Stimulated activated CD8-positive, alpha-beta memory T cell treated with anti-CD3 and anti-CD28 coated beads, Interleukin-7, amount 100 ng/mL, for 4 hours (primary cell): ENCODE measurements at places on chromosomes 2 and 18.

- DNase-seq: peak; percentile 59
Observed at GRCh38 chr2:144325086-144325485, 194.8 kb downstream of the ZEB2 start.

GRCh38 chr2:122389694-122390093 lies 634.2 kb downstream of the TSN start:
- no peak for DNase-seq

GRCh38 chr18:32420084-32420750 lies 50.5 kb downstream of the GAREM1 start:
- DNase-seq: no peak

- DNase-seq: no peak
Observed at GRCh38 chr2:43408407-43409160, 182.2 kb upstream of the ZFP36L2 start.

DNA sequence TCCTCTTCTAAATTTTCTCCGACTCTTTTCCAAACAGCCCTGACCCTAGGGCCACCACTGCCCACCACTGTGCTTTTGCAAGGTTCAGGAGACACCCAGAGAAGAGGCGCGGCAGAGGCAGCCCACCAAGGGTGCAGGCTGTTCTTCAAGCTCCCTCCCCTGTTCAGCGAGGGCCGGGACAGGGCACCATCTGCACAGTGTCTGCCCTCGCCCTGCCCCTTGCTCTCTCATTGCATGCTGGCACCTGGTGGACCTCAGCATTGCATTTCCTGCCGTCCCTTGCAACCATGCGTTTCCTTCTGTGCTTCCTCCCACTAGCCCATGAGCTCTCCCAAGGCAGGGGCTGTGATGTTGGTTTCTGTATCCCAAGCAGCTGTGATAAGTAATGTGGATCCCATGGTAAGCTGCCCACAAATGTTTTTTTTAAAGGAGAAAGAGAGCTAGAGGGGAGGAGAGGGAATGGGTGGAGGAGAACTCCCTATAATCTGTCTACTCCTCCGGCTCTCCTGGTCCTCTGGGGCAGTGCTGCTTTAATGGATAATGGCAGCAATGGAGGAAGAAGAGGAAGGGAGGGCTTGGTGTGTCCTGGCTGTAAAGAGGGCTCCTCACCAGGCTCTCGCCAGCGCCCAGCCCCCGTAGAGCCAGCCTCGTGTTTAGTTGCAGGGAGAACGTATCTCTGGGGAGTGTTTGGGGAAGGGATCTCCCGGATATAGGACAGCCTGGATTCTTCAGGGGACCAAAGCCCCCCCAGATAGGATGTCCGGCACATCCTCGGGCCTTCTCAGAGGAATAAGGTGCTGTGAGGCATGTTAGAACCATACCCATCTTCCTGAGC lies 15.6 kb upstream of the YWHAQ start:
- no peak for DNase-seq

DNA sequence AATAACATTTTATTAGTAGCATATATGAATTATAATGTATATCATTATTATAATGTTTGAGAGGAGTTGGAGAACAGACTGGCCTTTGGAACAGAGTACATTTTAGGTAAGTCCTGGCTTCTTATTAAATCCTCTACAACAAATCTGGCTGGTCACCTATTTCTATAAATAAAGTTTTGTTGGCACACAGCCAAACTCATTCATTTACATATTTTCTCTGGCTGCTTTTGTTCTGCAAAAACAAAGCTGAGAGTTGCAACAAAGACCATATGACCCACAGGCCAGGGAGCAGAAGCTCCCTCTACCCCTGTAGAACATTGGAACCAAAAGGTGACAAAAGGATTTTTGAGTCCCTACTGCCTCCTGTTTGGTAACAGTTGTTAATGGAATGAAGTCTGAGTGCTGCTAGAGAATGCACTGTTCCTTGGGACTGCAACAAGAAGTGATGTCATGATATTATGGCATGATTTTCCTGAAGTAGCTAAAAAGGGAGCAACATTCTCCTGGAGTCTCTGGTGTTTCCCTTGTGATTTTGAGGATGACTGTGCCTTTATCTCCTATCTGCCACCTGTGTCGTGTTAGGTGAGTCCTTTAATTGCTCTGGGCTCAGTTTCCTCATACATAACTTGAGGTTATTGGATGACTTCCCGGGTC lies 22.0 kb upstream of the SP9 start:
- no peak for DNase-seq

GRCh38 chr18:70107091-70107490 lies 98.4 kb downstream of the RTTN start:
- no peak for DNase-seq

DNA sequence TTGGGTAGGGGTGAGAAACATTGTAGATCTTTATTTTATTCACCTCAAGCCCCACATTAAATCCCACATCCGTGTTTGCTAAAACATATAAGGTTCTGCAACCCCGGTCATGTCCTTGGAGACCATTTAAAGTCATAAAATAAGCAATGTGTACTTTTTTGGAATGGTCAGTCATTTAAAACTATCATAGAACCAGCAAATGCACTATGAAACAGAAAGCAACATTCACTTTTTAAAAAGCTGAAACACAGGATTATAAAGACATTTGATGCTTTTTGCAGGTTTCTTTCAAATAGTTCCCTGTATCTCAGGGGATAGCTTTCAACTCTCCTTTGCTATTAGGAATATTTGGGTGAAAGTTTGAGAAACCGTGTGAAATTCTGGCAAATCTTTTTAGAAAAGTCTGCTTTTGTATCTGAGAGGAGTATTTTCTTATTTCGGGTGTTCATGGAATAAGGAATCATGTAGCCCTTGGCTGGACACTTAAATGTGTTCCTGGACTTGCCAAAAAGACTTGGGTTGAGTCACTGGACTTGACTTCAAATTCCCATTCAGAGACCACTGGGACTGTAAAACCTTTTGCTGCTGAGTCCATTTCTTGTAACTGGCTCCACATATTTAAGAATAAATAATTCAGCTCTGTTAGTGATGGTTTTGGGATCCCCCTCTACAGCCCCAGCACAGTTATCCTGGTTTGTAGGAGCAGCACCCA lies 5.9 kb upstream of the CETN1 start:
- DNase-seq: no peak

- DNase-seq: no peak
Observed at GRCh38 chr18:9750112-9750511, 42.0 kb downstream of the RAB31 start.

DNA sequence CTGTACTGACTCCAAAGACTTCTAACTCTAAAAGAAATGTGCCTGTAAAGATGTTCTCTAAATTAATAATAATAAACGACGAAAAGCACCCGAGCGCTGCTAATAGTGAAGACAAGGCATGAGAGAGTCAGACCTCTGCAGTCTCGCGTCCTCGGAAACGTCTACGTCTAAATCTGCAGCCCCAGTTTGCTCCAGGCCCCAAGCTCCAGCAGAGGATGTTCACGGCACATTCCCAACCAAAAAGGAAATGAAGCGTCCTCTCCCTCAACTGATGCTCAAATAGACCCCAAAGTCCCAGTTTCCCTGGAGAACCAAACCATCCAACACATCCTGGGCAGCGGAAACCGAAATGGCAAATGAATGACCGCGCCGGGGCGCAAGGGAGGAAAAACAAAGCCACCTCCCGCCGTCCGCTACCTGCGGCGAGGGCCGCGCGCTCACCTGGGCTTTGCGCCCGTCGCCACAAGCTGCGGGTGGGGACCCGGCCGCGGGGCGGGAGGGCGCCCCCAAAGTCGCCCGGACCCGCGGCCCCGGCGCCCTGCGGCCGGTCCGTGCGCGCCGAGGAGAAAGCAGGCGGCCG lies 47.1 kb upstream of the CCDC150 start:
- no peak for DNase-seq

DNA sequence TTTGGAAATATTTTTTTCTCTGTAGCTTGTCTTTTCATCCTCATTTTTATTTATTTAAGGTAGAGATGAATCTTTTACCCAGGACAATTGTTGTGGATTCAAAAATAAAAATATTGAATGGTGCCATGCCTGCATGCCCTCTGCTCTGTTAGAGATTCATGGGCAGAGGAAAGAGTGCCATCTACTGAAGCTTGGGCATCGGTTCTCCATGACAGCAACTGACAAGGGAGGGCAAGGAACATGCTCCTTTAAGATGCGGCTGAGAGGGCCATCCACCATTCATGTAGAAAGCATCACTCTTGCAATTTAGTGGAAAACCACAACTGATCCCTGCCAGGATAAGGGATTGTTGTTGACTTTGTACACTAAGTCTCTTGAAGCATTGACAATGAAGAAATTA lies 79.9 kb downstream of the PARD3B start:
- no peak for DNase-seq

GRCh38 chr2:229714736-229715541 lies 584 bp upstream of the DNER start:
- DNase-seq: no peak

GRCh38 chr2:9030841-9031240 lies 27.4 kb upstream of the MBOAT2 start:
- no peak for DNase-seq

DNA sequence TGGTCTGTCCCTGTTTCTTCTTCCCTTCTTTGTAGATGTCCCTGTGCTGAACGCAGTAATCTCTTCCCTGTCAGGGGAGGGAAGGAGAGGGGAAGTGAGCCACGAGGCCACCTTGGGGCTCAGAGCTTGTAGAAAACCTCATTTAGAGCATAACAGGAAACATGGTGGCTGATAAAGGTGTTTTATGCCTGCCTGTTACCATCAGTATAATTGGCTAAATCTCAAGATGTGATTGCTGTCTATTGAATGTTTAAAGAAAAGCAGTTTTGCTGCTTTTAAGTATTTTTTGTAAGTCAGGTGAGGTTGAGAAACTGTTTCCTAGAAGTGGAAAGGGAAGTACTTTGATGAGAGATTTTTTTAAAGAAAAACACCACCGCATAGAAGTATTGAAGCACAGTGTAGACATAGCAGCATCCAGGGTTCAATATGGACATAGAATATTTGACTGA lies 59.7 kb upstream of the PDK1 start:
- peak; percentile 4 for DNase-seq

GRCh38 chr2:69755862-69756467 lies 14.0 kb downstream of the ANXA4 start:
- DNase-seq: no peak

GRCh38 chr2:199962203-199962602 lies 6.8 kb downstream of the MAIP1 start:
- no peak for DNase-seq

- no peak for DNase-seq
Observed at GRCh38 chr2:236579746-236580315, 10.2 kb downstream of the ACKR3 start.

DNA sequence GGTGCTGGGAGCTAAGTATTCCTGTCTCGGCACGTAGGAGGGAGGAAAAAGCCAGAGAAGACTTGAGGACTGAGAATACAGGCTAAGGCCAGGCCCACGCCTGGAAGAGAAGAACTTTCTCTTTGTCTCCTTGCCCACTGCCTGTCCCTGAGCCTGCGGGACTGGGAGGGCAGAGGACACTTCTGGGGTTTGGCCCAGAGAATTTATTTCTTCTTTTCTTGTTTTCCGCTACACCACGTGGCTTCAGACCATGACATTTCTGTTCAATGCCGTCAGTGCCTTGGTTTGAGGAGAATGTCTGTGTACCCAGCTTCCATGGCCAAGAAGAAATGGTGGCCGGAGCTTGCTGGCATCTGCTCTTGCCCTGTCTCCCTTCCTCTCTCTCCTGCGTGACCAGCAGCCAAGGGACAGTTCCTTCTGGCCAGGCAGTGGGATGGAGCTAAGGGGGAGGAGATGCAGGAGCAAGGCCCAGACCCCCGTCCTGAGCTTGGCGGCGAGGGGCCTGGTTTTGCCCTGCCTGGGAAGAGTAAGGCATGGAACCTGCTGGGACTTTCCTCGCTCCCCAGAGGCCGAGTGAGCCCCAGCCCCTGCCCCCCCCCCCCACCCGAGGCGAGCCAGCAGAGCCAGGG lies 140.3 kb downstream of the KLHL29 start:
- no peak for DNase-seq

- DNase-seq: no peak
Observed at GRCh38 chr2:129887688-129888266, 91.7 kb upstream of the RAB6C start.

- DNase-seq: no peak
Observed at GRCh38 chr2:69914950-69915945, at the start of gene MXD1. Gene MXD1, plus strand, starts transcription at chr2:69915109. Its CDS starts 222 bp downstream, at chr2:69915331.

DNA sequence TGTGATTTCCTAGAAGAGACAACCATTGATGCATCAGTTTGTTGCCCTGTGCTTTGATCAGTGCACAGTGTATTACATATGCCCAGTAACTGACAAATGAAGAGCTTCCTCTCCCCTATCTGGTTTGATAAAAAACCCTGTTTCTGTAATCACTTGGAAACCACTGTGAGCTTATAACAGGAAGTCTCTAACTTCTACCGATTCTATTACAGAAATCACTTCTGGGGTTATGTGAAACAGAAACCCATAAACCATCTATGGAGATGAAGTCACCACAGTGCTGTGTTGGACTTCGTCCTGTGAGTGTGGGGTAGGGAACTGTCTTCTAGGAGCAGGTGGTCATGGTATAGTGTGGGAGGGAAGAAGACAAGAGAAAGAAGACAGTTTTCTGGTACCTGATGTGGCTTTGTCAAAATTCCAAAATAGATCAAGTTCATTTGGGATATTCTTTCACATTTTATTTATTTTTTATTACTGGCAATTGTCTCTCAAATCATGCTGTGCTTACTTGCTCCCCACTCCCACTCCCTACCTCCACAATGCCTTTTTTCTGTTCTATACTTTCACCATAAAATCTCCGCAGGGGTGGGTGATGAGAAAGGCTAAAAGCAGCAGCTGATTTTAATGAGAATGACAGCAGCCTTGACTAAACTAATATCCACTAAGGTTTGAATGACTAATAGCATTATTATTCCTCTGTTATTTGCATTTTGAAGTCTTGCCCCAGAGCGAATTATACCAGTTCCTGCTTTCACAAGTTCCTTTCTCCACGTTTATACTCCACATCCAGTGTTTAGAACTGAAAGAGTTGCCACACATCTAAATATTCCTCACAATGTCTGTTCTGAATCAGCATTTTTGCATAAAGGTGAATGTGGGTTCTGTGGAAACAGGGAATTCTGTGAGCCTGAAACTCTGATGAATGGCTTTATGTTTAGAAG lies 41.7 kb upstream of the RND3 start:
- no peak for DNase-seq

DNA sequence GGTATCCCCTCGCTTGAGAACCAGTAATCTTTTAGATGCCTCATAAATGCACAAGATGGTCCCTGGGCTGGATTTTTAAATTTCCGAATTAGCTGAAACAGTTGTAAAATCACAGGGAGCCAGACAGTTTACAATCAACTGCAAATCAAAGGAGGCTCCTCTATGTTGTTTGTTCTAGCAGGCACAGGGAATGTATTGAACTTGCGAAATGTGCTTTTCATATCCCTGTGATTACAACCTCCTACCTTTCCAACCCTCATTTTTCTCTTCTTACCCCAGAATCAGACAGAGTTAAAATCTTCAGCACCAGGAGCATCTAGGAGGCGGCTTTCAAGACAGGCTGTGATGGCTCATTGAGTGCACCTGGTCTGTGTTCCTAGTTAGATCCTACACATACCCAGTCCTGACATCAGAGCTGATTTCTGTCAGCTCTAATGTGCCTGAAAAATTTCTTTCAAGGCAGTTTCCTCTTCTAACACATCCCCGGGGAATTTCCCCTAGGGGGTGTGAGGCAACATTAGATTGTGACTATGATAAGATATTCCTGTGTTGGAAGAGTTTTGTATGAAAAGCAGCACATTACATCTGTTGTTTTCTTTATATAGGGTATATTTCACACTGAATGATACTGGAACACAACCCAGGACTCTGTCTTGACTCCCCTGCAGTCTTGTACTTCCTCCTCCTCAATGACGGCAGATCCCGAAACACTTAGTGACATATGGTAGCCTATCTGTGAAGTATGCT lies 17.9 kb upstream of the CAVIN2 start:
- no peak for DNase-seq

GRCh38 chr2:8893474-8893873 lies 56.1 kb upstream of the KIDINS220 start:
- no peak for DNase-seq
